ENCODE measurements at places on chromosomes 12 and 14.

DNA sequence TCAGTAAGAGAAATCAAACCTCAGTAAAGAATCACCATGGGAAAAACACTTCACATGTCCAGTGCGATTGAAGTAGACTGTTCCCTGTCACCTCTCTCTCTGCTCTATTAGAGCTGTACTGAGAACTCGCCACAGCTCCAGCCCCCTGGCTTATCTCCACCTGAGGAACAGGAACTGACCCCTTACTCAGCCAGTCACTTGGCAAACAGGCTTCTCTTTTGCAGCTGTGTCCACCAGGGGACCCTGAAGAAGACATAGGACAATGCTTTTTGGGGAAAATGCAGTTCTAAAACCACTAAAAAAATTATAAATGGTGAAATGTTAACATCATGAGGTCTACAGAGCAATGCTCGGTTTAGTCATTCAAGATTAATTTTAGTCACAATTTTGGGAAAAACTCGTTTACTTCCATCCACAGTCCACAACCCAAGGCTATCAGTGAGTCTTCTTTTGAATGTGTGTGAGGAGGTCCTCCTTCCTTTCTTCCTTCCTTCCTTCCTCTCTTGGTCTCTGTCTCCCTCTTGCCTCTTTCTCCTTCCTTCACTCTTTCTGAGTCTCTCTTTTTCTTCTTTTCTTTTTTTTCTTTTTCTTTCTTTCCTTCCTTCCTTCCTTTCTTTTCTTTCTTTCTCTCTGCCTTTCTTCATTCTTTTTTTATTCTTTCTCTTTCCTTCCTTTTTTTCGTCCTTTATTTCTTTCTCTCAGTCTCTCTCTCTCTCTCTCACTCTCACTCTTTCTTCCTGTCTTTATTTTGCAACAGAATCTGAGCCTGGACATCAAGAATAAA is 1189.5 kb upstream of the TMEM132C start:
- no peak for DNase-seq

GRCh38 chr12:29547864-29548263 is 50.4 kb upstream of the OVCH1 start:
- no peak for DNase-seq

DNA sequence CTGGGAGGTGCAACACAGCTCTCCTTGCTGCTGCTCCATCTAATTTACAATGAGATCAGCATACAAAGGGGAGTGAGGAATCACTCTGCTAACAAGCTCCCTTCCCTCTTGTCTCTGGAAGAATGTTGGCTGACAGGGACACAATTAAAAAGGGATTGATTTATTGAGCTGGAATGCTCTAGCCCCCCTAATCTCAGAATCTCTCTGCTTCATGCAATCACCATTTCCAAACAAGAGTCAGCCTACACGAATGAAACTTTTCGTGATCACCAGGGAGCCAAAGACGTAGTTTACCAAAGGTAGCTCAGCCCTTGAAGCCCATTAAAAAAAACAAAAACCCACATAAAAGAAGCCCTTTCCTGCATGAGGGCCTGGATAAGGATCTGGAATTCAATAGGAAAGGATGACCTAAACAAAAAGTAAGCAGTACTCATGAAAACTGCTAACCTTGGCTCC is 223.8 kb downstream of the C12orf75 start:
- DNase-seq = no peak

GRCh38 chr12:130097342-130097741 is 64.9 kb upstream of the FZD10 start:
- DNase-seq = no peak

GRCh38 chr14:69441948-69442347 is 42.6 kb upstream of the PLEKHD1 start:
- no peak for DNase-seq

- DNase-seq = no peak
These were observed 25.6 kb upstream of the MBIP start for GRCh38 chr14:36346052-36346451.

DNA sequence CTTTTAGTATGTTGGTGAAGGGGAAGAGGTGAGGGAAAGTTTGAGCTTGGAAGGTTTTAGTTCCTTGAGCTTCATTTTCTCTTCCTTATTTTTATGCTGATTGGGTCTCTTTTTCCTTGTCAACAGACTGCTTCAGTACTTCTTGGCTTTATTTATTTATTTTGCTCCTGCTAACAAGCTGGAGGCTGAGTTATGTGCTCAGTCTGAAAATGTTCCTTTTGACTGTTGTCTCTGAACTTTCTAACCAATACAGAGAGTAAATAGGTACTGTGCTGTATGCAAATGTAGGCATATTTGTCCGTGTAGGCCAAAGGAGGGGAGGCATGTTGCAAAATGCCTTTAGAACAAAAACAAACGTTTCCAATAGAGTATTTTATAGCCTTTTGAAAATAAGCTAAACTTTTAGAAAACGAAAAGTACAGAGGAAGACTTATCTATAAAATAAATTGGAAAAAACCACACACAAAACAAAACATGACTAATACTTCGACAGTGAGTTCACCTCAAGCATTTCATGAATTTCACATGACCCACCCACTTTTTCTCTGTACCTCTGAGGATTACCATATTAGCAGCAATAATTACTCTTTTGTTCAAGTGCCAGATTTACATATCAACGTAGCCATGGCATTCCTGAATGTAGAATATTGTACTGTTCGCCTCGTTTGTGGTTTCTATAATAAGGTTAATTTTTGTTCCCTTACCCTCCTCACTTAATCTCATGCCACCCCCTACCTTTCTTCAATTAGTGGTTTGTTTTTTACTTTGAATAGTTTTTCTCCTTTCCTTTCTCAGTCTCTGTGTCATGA is 4.7 kb upstream of the CREBL2 start:
- peak; percentile 62 for DNase-seq

- no peak for DNase-seq
These were observed 19.8 kb downstream of the ZBTB42 start for GRCh38 chr14:104820669-104821228.

DNA sequence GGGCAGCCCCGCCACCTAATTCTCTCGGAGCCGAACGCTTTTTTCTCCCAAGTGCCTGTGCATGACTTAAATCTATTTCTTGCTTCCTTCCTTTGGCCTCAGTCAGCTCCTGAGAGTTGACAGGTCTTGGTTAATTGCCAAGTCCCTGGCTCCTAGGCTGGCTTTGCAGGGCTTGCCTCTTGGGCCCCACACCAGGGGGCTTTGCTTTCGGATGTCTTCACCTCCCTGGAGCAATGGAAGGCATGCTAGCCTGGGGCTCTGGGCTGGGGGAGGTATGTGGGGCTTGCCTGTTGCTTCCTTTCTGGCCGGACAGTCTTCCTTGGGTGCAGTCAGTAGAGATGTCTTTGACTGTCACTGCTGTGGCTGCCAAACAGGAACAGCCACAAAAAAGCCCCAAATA is 2.2 kb upstream of the KRT80 start:
- DNase-seq = no peak

- no peak for DNase-seq
These were observed 18.1 kb downstream of the CAMKK2 start for GRCh38 chr12:121278169-121279070.

DNA sequence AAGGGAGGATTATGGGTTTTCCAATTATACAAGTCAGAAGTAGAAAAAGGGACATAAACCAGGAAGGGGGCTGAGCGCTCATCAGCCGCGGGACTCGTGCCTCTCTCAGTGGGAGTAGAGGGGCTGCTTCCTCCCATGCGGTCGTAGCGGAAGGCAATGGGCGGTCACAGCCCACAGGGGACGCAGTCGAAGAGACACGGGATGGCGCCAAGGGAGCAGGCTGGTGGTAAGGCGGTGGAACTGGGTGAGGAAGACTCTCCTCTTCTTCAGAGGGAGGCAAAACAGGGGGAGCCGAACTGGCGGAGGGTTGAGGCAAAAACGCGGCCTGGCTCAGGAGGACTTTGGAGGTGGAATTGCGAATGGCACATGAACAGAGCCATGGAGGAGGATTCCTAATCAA is 677.7 kb downstream of the TMEM121 start:
- DNase-seq = no peak

All from NCI-H1048 (cell line).